T-helper 1 cell treated with Interleukin-12 subunit alpha and Interleukin-12 subunit beta and Interleukin-4 antibody, amounts not matched to agents 30 ng/mL and 1 ng/mL, for 36 hours (primary cell): ENCODE measurements at places on chromosomes 2 and 18. TPM values are rescaled to one million over a fixed set of nuclear protein-coding genes. Genes with fewer than 3 reads are reported as not detected.

BCL11A gene
- total RNA-seq: not detected in 2 replicates

DRC1 gene
- not detected in 2 replicates for total RNA-seq

ATP5F1A gene
- total RNA-seq: 298 and 310 TPM in 2 replicates

CHRND gene
- not detected in 2 replicates for total RNA-seq

ANKRD36C gene
- total RNA-seq: 75.3 and 78.8 TPM in 2 replicates

CDK5R2 gene
- total RNA-seq: not detected in 2 replicates

SPHKAP gene
- not detected in 2 replicates for total RNA-seq

DNAJB2 gene
- total RNA-seq: 46.7 and 53.0 TPM in 2 replicates
